Umbilical cord (tissue), 2 donors: ENCODE measurements at places on chromosomes 3 and 15.
A peak's percentile ranks its signal among the peaks of the same experiment; 100 is the strongest.

GRCh38 chr3:113231827-113232253 lies 20.5 kb downstream of the BOC start:
- no peak for DNase-seq

- peak; percentile 26 for DNase-seq
Observed at GRCh38 chr15:69734699-69735098, 282.1 kb downstream of the RPLP1 start.

DNA sequence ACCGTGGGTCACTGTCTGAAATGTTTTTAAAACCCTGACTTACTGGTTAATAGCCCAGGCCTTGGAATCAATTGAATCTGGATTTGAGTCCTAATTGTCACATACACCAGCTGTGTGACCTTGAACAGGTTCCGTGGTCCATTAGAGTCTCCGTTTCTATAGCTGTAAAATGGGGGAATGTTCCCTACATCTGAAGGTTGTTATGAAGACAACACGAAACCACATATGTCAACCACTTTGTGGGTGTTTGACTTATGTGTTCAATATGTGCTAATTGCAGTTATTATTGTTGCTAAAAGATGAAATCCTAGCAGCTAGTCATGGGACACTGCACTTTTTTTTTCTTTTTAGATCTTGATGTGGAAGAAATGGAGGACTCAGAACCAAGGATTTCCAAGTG lies 35.3 kb downstream of the ZBTB38 start:
- no peak for DNase-seq

GRCh38 chr3:36894914-36895313 lies 49.9 kb downstream of the TRANK1 start:
- DNase-seq = no peak

GRCh38 chr3:55860049-55860721 lies 373.1 kb upstream of the WNT5A start:
- DNase-seq = no peak

- no peak for DNase-seq
Observed at GRCh38 chr3:115932807-115933206, 309.5 kb downstream of the GAP43 start.

GRCh38 chr3:190566043-190566933 lies 52.4 kb downstream of the IL1RAP start:
- DNase-seq = peak; percentile 93
